Activated T-helper 1 cell treated with anti-CD3 and anti-CD28 coated beads, Interleukin-2, amount 50 U/mL, for 16 hours (primary cell): ENCODE measurements at places on chromosomes 7 and 10.

GRCh38 chr7:158557441-158557755 lies 30.2 kb downstream of the PTPRN2 start:
- DNase-seq: no peak

DNA sequence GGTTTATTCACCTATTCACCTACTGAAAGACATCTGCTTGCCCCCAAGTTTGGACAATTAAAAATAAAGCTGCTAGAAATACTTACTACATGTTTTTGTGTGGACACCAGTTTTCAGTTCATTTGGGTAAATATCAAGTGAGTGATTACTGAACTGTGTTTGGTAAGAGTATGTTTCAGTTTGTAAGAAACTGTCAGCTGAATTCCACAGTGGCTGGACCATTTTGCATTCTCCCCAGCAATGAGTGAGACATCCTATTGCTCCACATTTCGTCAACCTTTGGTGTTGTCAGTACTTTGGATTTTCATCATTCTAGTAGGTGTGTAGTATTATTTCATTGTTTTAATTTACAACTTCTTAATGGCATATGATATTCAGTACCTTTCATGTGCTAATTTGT lies 17.4 kb upstream of the IKZF1 start:
- no peak for DNase-seq

- DNase-seq: no peak
Measured at GRCh38 chr7:2668401-2668800, 19.6 kb upstream of the AMZ1 start.

DNA sequence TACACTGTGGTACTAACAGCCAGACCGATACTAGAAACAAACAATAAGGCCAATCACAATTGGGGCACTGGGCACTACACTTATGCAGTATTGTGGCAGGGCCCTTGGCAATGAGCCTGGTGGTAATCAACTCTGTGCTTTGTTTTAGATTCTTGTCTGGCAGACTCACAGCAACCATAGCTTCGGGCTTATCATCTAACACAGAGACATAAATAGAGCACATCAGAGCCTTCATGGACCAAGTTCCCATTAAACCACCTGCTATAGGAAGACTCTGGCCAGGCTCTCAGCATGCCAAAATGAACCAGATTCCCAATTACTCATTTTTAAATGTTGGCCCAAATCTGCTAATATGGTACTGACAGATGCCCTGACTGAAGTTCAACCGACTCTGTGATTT lies 218.6 kb downstream of the DGKI start:
- no peak for DNase-seq

DNA sequence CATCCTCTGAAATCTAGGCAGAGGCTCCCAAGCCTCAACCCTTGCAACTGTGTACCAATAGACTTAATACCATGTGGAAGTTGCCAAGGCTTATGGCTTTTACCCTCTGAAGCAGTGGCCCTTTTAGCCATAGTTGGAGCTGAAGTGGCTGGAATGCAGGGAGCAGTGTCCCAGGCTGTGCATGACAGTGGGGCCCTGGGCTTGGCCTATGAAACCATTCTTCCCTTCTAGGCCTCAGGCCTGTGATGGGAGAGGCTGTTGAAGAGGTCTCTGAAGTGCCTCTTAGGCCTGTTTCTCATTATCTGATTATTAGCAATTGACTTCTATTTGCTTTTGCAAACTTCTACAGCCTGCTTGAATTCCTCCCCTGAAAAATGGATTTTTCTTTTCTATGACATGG lies 612.7 kb upstream of the ZWINT start:
- DNase-seq: no peak

DNA sequence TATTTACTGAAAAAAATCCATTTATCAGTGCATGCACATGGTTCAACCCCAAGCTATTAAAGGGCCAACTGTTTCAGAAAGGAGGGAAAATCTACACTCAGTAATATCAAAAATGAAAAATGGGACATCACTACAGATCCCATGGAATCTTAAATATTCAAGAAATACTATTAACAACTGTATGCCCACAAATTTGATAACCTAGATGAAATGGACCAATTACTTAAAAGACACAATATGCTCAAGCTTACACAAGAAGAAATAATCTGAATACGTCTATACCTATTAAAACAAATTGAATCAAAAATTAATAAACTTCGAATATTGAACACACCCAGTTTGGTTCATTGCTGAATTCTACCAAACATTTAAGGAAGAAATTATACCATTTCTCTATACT lies 87.9 kb downstream of the KMT2C start:
- DNase-seq: no peak

DNA sequence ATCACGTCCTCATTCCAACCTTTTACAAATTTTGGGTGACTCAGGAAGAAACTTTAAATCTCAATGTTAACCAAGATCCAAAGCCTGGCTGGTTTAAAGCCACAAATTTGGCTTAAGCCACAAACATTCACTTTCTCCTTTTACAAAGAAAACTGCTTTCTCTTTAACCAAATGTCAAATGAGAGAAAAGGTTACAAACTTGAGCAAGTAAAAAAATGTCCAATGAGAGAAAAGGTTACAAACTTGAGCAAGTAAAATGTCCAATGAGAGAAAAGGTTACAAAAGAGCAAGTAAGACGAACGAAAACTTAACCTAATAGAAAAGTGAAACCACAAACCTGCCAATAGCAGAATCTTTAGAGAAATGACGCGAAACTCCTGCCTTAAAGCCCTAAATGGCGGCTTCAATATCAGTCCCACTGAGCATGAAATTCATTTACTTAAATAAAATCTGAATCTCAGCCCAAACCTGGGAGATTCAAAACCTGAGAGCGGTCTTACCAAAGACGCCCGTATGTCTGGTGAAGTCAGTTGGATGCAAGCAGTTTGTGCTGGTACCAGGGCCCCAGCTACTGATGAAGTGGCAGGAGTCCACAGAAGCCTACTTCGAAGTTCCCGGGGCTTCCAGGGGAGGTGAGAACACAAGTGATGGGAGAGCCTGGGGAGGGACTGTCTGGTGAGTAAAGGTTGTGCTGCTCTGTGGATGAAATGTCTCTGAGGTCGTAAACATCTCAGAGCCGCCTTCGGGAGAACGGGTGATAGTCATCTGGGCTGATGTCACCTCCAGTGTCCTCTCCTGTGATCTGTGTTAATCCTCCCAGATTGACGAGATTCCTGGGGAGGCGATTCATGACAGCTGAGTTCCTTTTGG lies 74.6 kb downstream of the PAXIP1 start:
- no peak for DNase-seq

DNA sequence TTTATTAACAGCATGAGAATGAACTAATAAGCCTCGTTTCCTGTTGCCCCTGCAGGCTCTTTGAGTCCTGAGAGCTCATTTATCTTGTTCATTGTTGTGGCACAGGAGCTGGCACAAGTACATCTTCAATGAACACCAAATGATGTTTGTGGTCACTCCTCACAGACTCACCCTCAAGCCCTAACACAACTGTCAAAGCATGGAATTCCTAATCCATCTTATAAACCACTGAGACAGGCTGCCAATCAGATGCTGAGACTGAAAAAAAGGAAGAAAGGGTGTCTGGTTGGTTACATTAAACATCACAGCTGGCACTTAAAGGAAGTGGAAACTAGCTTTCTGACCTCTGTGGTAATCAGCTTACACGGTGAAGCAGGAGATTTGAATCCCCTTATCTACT lies 7.7 kb upstream of the CCDC172 start:
- no peak for DNase-seq

DNA sequence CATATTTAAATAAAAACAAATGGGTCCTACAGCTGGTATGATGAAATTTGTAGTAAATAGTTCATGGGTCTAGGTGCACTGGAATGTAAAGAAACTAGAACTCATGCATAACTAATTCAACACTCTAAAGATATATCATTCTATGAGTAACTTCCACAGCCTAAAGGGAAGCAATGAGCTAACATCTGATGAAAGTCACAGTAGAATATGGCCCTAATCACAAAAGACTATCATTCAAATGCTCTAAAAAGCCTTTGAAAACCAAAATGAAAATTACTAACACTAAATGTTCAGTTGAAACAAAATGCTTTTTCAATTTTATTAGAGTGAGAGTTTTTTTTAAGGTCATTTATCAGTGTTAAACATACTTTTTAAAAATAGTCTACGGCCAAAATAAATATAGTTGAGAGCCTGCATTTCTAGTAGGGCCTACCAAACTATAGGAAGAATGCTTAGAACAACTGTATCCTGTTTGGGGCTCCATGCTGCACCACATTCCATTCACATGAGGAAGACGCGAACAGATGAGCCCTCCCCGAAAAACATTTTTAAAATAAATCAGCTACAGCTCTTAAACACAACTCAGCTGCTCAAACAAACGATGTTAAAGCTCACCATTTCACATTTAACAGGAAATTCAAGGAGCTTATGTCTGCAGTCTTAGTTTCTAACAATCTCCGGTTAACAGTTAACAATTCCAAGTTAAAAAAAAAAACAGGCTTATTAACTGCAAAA lies 134.5 kb downstream of the NRBF2 start:
- DNase-seq: no peak

GRCh38 chr10:129883626-129884397 lies 80.3 kb downstream of the EBF3 start:
- no peak for DNase-seq
